Epithelial cell of proximal tubule (primary cell): ENCODE measurements at places on chromosomes 6 and 20. TPM values are rescaled to one million over a fixed set of nuclear protein-coding genes. Genes with fewer than 3 reads are reported as not detected.

CFB gene
- total RNA-seq = 0.81 and 2.2 TPM in 2 replicates

NDUFAF4 gene
- 21.2 and 54.7 TPM in 2 replicates for total RNA-seq

APOBEC2 gene
- not detected in 2 replicates for total RNA-seq

ELOVL2 gene
- total RNA-seq = 1.3 and 1.4 TPM in 2 replicates

SMLR1 gene
- not detected in 2 replicates for total RNA-seq

DBNDD2 gene
- total RNA-seq = 49.6 and 55.2 TPM in 2 replicates

SLC17A3 gene
- total RNA-seq = not detected in 2 replicates

ULBP2 gene
- 5.3 and 16.0 TPM in 2 replicates for total RNA-seq

DNA sequence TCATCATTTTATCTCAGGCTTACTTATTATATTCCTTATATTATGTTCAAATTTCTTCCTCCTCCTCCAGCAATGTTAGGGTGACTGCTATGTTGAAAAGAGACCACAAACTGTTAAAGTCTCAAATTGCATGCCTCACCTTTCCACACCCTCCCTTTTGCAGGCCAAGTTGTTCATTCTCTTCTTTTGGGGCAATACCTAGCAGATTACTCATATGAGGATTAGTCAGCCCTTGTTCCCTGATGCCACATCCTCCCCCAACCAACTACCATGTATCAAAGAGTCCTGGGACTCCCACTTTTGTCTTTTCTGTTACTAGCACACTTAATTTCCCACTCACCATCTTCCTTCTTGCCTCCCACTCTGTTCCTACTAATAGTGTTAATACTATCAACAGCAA, 434.7 kb downstream of the BCKDHB start:
- no peak for DNase-seq

GRCh38 chr20:58147628-58148370, 80.7 kb downstream of the ANKRD60 start:
- no peak for DNase-seq

DNA sequence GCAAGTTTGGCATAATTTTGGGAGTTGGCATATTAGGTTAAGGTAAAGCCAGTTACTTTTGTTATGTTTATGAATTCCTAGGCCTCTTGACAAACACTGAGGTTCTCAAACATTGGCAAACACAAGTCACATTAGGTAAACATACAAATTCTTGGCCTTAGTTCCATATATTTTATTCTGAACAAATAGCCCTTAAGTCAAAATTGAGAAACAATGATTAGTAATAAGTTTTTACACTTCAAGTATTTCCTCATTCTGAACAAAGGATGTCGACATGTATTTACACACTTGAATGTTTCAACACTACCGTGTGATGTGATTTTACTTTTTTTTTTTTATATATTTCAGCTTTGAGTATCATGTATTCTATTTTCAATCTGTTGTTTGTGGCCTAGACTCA, 3.8 kb upstream of the ECHDC1 start:
- no peak for DNase-seq

GRCh38 chr20:58024241-58024721, 204.2 kb downstream of the ANKRD60 start:
- no peak for DNase-seq

DNA sequence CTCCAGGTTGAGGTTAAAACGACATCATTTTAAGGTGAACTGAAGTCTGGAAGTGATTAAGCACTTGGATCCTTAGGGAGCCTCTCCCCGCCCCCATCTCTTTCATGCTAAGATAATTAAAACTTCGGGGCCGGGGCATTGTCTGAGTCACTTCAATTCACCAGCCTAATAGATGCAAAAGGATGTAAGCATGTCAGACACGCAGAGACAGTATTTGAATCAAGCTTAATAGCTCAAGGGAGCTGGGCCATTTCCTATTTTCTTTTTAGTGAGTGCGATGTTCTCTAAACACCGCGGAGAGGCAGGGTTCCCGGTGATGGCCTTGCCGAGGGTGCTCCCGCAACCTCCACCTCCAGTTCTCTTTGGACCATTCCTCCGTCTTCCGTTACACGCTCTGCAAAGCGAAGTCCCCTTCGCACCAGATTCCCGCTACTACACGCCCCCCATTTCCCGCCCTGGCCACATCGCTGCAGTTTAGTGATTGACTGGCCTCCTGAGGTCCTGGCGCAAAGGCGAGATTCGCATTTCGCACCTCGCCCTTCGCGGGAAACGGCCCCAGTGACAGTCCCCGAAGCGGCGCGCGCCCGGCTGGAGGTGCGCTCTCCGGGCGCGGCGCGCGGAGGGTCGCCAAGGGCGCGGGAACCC, 516 bp upstream of the IRF4 start:
- DNase-seq = no peak

- no peak for DNase-seq
Measured at GRCh38 chr20:60073086-60073485, 114.9 kb downstream of the CDH26 start.

DNA sequence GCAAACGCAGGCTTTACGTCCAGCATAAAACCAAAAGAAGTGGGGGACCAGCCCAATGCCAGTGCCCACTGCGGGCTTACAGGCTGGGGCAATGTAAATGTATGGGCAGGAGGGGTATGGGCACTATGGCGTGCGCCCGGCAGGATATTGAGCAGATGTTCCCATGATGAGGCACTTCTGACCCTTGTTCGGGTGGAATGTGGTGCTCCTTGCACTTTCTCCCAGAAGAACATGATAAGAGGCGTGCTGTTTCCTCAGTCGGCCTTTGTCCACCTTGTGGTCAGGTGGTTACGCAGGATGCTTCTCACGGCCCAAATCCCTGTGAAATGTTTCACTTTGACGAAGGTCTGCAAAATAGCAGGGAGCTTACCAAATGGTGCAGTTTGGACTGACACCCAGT, 4.8 kb upstream of the GPR31 start:
- DNase-seq = no peak

- DNase-seq = no peak
Measured at GRCh38 chr6:116115781-116116180, 10.2 kb downstream of the COL10A1 start.

DNA sequence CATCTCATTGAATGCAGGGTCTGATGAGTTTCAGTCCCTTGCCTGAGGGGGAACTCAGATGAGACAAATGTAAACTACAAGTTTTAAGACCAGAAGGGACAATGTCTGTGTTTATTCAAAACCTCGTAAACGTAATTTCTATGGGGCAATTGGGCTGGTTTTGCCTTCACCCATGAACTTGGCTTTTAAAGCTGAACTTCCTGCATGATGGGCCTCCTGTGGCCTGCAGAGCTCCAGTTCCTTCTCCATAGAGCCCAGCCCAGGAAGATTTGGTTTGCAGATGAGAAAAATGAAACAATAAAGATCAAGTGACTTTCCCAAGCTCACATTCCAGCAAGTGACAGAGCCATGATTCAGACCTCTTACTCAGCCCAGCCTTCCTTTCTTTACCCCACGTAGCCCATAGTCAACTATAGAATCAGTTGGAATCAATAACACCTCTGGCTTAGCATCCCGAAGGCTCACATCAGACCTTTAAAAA, 612.3 kb downstream of the UTRN start:
- peak; percentile 35 for DNase-seq

DNA sequence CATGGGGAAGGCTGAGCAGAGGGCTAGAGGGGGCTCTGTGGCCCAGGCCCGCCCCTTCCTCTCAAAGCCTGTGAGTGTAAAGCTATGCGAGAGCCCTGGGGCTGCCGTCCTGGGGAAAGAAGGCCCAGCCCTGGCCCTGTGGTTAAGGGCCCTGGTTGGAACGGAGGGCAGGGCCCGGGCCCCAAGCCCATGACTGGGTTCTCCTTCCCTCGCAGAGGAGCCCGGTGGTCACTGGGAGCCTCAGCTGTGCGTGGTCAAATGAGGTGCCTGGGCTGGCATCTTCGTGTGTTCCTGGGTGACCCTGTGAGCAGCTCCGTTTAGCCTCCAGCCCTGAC, 56.0 kb downstream of the SMOC2 start:
- DNase-seq = no peak

GRCh38 chr20:1335961-1336698, 7.2 kb upstream of the SDCBP2 start:
- no peak for DNase-seq
